ENCODE measurements at places on chromosomes 16 and 17.

DNA sequence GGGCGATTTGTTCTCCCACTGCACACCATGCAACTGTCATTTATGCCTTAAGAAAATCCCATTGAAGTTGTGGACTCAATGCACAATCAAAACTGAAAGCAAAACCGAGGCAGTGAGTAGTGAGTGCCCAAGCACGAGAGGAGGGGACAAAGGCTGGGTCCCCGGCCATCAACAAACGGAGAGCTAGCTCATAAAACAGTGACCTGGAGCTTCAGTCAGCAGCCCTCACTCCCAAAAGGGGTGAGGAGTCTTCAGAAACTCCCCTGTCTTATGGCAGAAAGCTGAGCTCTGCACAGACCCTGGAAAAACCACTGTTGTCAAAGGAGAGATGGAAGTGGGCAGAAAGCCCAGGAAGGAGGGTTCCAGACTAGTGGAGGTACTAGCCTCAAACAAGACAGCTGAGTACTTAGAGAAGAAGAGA, 96.9 kb downstream of the ADCY9 start:
- no peak for DNase-seq

- no peak for DNase-seq
Observed at GRCh38 chr16:59740858-59741257, 1006.7 kb upstream of the GOT2 start.

- no peak for DNase-seq
Observed at GRCh38 chr16:89696670-89697128, 4.8 kb downstream of the SPATA2L start.

DNA sequence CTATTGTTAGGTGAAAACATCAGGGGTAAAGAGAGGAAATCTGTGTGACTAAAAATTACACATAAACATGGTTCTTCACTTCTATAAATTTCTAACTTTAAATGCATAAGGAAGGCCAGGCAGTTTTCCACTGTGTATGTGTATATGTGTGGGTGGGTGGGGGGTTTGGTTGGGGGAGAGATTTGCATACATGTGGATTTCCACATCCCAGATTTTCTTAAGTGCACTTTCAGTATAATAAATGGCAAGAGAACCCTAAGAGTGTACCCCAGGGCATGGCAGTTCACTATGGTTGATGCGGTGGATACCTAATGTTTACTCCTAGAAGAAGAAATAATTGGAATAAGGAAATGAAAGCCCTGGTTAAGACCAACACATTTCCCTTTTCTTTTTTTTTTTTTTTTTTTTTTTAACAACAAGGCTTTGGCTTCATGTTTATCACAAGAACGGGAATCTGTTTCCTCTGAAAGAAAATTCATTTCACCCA, 451.8 kb upstream of the CCL2 start:
- no peak for DNase-seq

DNA sequence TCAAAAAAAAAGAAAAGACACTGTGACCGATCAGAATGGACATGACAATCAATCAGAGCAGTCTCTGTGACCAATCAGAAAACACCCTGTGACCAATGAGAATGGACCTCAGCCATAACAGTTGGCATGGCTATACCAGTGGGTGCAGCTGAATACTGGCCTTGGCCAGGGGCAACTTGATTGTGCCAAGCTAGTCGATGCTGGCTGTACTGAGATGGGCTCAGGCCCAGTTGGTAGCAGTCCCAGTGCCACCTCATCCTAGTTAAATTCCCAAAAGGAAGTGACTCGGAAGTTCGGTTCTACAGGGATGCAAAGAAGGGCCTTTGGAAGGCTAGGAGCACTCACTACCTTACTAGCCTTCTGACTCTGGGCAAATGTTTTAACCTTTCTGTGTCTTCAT, 37.2 kb upstream of the BCO1 start:
- no peak for DNase-seq

GRCh38 chr17:49450735-49451134, 36.1 kb upstream of the PHB1 start:
- no peak for DNase-seq

DNA sequence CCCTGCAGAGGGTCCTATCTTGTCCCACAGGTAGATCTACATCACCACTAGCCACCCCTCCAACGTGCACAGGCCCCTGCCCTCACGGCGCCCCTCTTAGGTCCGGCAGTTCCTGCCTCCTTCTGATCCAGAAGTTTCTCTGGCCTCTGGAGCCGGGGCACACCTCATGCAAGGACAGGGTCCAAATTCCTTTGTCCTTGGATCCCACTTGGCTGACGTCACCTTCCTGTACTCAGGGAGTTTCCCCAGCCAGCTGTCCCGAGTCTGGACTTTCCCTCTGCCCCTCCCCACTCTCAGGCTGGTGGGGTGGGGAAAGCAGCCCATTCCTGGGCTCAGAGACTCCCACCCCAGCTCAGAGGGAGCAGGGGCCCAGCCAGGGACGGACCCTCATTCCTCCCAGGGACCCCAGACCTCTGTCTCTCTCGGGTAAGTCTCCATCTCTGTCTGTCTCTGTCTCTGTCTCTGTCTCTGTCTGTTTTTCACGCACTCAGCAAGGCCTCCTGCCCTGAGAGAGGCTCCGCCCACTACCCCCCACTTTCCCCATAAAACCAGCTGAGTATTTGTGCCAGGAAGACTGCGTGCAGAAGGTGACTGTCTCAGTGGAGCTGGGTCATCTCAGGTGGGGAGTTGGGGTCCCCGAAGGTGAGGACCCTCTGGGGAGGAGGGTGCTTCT, at the start of gene IL32:
IL32 (plus strand) TSS at position 572 of the 673 bp plus-strand sequence. CDS start 172 bp downstream, outside the sequence.
- DNase-seq = peak; percentile 67

DNA sequence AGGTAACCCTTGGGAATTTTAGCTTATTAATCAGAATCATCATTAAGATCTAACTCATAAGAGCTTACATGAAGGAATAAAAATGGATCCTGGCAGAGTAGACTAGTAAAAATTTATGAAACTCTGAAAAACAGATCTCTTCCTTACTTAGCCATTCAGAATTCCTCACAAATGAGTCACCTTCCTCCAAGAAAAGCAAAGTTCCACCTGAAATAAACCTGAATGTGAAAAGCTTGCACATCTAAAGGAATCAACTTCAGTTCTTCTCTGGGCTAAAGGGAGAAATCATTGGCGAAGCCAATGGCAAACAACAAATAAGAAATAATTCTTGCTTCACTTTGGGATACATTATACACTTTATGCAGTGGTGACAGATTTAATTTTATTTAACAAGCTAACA, 22.7 kb downstream of the MYO1D start:
- DNase-seq = no peak

DNA sequence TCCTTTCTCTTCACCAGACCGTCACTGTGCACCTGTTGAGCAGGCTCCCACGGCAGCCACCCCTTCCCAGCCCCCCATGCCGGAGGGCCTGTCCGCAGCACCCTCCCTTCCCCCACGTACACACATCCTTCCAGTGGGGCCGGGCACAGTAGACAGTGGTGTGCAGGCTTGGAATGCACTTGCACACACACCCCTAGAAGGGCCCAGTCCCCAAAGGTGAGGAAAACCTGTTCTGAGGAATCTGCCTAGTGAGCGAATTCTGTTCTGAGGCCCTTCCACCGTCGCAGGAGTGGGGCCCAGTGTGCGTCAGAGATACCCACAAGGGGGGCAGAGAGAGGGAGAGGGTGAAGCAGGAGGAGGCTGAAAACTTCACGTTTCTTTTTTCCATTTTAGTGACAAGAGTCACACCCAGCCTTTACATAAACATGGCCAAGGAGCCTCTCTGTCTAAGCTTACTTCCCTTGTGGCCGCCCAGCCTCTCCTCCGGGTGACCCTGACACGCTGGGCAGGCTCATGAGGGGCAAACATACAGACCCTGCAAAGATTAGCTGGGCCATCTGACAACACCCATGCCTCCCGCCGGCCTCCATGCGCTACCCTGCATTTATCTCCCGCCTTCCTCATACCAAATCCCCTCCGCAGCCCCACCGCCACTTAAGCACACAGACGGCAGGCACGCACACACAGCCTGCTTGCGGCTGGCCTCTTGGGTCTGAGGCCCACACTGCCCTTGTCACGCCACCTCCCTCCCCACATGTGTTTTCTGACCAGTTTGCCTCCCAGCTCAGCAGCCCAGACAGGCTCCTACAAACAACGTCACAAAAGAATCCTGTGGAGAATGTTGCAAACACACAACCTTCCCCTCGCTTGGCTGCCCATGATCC, 1.8 kb downstream of the ZBTB4 start:
- DNase-seq = no peak

DNA sequence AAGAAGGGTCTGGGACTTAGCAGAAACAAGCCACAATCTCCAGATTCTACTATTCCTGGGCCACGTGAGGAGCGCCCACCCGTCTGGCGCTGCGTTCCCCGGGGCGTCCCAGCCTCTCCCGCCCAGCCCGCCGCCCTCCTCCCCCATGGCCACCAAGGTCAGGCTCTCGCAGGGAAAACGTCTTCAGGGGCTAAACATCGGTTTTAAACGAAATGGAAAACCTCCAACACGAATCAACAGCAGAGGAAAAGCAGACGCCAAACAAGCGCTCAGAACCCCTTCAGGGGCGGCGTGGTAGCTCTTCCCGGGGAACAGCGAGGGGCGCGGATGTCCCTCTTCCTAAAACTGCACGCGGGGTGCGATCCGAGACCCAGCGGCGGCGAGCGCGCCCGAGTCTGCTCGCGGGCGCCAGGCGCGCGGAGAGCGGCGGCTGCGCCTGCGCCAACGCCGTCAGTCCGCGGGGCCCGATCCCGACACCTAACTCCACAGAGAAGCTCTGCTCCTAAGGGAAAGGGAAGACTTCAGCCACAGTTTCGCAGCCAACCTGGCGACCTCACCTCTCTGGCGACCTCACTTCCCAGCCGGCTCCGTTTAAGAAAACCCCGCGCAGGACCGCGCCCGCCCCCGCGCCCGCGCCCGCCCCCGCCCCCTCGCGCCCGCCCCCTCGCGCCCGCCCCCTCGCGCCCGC, 505 bp upstream of the COG1 start:
- DNase-seq = peak; percentile 45

DNA sequence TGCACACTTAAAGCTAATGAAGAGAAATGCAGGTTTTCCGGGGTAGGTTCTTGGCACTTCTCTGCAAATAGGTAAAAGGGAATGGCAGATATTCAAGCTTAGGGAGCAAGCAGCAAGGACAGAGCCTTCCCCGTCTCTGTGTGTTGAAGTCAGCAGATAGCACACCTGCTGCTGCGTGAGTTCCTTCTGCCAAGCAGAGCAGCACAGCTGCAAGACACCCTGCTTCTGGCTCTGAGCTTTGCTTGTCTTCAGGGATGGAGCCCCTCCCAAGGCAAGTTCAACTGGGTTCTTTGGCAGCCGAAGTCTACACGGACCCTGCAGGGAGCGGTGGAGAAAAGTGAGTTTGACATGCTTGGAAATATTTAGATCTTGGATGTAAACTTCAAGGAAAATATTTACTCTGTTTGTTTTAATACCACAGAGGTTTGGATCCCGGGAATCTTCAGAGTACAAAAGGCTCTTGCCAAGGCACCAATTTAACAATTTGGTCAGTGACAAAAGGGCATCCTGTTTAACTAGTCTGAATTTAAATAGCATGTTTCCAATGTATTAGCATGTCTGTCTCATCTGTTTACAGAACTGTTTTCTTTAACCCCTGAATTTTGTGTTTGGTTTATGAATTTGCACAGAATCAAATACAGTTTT, 113.4 kb upstream of the KCNJ16 start:
- DNase-seq = no peak

- DNase-seq = no peak
Observed at GRCh38 chr16:72427051-72427782, 255.3 kb upstream of the PMFBP1 start.

GRCh38 chr17:1916316-1916715, 86.5 kb downstream of the RPA1 start:
- no peak for DNase-seq

GRCh38 chr17:21239680-21240368, 13.4 kb downstream of the NATD1 start:
- no peak for DNase-seq

DNA sequence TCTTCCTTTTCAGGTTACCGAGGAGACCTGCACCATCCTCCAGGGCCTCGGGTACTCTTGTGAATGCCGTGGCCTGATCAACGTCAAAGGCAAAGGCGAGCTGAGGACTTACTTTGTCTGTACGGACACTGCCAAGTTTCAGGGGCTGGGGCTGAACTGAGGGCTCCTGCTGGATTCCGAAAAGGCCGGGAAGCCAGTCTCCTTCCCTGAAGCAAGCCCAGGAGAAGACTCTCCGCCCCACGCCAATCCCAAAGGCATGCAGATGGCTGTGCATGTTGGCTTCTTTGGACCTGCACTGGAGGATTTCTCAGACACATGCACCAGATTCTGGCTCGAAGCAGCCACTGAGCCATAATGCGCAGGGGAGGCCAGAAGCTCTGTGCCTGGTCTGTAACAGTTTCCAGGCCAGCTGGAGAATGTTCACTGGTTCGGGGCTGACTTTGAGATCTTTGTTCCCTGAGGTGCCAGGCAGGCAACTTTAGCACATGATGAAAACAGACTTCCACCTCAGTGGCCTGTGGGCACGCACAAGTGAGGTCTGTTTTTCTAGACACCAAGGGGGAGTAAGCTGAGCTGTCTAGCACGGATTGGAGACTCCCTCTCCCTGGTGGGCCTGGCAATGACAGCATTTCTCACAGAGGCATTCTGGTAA, 49.1 kb downstream of the ADCY7 start:
- DNase-seq = no peak

- DNase-seq = no peak
Observed at GRCh38 chr17:77803726-77804125, 154.8 kb upstream of the TNRC6C start.

DNA sequence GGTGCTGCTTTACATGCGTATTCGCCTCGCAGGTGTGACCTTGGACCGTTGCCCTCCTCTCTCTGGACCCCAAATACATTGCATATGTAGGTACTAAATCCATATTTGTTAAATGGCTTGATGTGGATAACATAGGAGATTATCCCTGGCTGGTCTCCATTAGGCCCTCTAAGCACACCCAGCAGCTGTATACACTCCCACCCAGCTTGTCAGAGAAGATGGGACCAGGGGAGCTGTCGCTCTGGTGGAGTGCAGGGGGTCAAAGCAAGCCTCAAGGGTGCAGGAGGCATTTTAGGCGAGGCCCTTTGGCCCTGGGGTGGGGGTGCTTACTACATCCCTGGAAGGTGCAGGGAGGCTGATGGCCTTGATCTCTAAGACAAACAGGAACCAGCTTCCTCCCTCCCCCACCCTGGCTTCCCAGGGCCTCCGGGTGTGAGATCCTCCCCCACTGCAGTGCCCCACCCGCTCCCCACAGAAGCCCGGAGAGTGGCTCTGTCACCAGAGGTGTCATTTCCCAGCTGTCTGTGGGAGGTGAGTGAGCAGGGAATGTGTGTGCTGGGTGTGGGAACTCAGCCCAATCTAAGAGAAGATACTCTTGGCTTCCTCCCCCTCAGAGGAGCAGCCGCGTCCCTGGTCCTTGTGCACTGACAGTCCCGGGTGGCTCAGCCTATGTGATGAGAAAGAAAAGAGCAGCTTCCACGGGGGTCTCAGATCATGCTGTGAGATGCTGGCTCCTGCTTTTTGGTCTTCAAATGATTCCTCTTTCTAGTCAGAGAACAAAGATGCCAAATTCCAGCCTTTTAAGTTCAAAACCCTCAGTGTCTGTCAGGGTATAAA, 1.4 kb upstream of the VAMP2 start:
- peak; percentile 70 for DNase-seq

- no peak for DNase-seq
Observed at GRCh38 chr16:11621539-11621919, 34.8 kb upstream of the LITAF start.

GRCh38 chr16:67676516-67676915, 9.9 kb downstream of the C16orf86 start:
- no peak for DNase-seq

- DNase-seq = no peak
Observed at GRCh38 chr16:5502467-5502869, 404.9 kb upstream of the EEF2KMT start.

- no peak for DNase-seq
Observed at GRCh38 chr17:81040791-81041337, 5.9 kb downstream of the BAIAP2 start.

GRCh38 chr16:71368958-71369357, 10.4 kb downstream of the CALB2 start:
- DNase-seq = no peak
